ENCODE measurements at places on chromosomes 13 and 19.

DNA sequence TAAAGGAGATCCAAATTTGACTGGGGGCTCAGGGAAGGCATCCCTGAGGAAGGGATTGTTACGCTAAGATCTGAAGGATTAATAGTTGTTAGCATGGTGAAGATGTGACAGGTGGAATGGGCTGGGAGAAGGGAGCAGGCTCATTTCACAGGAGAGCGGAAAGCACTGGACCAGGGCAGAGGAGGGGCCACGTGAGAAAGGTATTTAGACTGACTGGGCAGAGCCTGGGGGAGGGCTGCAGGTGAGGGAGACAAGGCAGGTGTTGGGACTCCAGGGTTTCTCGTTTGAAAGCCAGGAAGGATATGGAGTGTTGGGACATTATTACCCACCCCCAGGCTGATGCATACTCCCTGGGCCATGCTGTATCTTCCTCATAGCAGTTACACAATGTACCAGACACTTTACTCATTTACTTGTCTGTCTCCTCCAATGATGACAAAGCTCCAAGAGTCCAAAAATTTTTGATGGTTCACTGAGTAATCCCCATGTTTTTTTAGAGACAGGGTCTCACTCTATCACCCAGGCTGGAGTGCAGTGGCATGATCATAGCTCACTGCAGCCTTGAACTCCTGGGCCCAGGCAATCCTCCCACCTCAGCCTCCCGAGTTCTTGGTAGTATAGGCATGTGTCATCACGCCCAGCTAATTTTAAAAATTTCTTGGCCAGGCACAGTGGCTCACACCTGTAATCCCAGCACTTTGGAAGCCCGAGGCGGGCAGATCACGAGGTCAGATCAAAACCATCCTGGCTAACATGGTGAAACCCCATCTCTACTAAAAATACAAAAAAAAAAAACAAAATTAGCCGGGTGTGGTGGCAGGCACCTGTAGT is 2.3 kb downstream of the TRAPPC6A start:
- H3K4me3 ChIP-seq: no peak overlapping the region
- H3K4me1 ChIP-seq: peaks cover 17% of the 10 kb centered on the region
- peak; percentile 61 for DNase-seq
- peak overlapping the region; percentile 89 for H3K27ac ChIP-seq
- H3K27me3 ChIP-seq: no peaks in the 10 kb centered on the region
- H3K36me3 ChIP-seq: peaks cover 4% of the 10 kb centered on the region

DNA sequence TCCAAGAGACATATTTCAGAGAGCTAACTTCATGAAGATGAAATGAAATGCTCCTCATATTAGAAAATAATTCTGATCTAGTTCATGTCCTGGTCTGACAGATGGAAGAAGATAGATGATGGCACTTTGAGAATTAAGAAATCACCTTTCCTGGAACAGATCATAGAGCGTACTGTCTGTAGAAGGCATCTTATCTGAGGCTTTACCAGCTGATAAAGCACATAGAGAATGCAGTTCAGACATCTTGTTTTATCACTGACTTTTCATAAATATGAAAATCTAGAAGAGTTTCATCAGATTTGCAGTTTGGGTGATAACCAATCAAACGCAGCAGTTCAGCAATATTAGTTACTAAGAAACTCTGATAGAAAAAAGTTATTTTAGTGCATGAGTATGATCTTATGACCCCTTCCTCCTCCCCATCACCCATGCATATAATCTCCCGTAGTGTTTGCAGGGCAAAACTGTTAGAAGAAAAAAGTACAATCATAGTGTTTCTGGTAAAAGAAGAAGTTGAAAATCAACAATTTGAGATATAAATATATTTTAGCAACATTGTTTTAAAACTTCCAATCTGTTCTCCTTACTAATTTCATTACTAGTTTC is 585.2 kb downstream of the PCDH9 start:
- no peaks in the 10 kb centered on the region for H3K4me1 ChIP-seq
- no peak for DNase-seq
- H3K27ac ChIP-seq: no peak overlapping the region

DNA sequence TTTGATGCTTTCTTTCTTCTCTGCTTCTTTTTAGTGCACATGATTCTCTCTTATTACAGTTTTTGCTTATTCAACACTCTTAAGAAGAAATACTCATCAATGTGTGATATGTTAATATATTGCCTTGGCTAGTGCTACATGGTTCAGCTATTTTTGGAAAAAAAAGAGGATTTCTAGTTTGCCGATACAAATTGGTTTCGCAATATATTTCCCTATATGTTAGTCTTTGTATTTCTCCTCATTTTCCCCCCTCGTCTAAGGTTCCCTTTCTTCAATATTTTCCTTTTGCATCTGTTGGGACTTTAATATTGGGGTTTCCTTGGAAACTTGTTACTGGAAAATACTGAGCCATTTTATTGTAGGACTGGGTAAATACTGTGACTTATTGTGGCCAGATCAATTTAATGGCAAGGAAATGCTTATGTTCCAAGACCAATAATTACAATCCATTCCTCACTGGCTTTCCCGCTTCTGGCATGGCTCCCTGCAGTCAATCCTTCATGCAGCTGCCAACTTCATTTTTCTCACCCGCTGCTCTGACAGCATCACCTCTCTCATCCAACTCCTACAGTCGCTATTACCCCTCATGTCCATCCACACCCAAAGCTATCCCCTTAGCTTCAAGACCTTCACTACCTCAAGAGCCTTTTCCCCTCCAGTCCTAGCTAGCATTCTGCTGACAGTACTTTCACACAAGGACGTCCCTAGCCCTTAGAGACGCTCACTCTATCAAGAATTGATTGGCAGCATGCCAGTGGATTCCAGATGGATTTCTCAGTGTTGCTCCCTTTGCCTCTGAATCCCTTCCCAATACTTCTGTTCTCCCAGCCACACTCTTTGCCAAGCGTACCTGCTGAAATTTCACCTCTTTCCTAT is 280.1 kb upstream of the TMTC4 start:
- peak; percentile 42 for DNase-seq
- H3K27ac ChIP-seq: no peak overlapping the region
- no peaks in the 10 kb centered on the region for H3K27me3 ChIP-seq
- no peaks in the 10 kb centered on the region for H3K36me3 ChIP-seq
- H3K4me1 ChIP-seq: no peaks in the 10 kb centered on the region
- no peak overlapping the region for H3K4me3 ChIP-seq

DNA sequence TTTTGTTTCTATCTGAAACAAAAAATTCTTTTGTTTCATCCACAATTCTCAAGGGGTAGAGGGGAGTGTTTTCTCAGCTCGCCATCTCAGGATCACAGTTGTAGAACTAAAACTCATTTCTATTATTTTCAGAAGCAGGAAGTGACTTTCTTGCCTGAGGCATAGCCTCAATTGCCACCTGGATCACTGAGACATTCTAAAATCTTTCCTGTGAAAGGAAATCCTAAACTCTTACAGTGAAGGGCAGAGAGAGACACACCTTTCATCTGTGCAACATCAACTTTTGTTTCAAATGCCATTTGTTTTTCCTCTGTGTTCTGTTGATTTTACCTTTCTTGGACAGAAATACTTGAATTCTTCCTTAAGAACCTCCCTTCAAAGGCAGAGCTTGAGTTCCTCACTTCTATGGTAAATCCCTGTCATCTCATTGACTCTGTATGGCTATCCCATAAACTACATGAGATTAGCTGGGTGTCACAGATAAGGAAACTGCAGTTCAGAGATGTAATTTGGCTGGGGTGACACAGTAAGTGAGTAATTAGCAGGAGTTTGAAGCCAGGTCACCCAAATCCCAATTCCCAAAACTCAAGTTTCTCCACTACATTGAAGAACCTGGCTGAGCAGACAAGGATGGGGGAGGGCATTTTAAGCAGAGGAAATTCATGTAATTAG is 224.4 kb upstream of the HTR2A start:
- DNase-seq: no peak
- H3K27me3 ChIP-seq: no peaks in the 10 kb centered on the region
- peaks cover 8% of the 10 kb centered on the region for H3K4me1 ChIP-seq
- no peak overlapping the region for H3K4me3 ChIP-seq
- no peaks in the 10 kb centered on the region for H3K36me3 ChIP-seq

DNA sequence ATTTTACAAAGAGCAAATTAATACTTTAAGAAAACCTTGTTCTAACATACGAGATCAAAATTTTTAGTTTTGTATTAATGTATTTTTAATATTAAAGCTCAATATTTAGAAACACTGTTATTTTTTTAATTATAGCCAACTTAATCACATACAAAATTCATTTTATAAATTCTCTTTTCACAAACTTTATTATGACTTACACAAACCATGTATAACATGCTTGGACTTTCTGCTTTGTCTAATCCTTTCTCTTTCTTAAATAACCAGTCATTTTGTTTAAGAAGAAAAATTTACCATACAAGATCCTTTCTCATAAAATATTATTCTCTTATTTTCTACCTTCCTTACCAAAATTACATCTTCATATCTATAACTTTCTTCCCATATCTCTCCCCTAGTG is 62.2 kb downstream of the CYSLTR2 start:
- no peak for DNase-seq
- H3K27me3 ChIP-seq: no peaks in the 10 kb centered on the region
- H3K4me1 ChIP-seq: no peaks in the 10 kb centered on the region
- H3K4me3 ChIP-seq: no peak overlapping the region
- H3K36me3 ChIP-seq: no peaks in the 10 kb centered on the region

DNA sequence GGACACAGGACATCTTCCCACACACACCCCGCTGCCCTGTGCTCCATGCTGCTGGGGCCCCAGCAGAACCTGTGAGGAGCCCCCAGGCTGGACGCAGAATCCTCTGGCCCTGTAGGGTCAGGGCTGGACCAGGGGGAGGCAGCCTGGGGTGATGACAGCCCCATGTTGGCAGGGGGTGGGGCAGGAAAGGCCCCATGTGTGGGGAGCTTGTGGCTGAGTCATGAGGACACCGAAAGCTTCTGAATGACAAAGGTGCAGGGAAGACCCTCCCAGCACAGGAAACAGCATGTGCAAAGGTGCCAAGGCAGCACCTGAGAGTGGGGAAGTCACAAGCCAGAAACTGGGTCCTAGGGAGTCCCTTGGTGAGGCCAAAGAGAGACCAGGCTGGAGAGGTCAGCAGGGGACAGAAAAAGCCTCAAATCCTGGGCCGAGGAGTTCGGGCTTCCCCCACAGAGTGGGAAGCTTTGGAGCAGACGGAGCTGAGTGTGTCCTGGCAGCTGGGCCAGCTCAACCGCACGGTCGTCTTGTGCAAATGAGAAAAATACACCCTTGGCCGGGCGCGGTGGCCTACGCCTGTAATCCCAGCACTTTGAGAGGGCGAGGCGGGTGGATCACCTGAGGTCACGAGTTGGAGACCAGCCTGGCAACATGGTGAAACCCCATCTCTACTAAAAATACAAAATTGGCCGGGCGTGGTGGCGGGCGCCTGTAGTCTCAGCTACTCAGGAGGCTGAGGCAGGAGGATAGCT is 17.5 kb downstream of the ATP8B3 start:
- H3K36me3 ChIP-seq: peaks cover 4% of the 10 kb centered on the region
- no peak for DNase-seq
- H3K27me3 ChIP-seq: no peaks in the 10 kb centered on the region
- peaks cover 14% of the 10 kb centered on the region for H3K4me1 ChIP-seq
- H3K27ac ChIP-seq: no peak overlapping the region

- no peak overlapping the region for H3K4me3 ChIP-seq
- H3K36me3 ChIP-seq: no peaks in the 10 kb centered on the region
- no peak overlapping the region for H3K27ac ChIP-seq
- no peaks in the 10 kb centered on the region for H3K4me1 ChIP-seq
- no peak for DNase-seq
These were observed 130.0 kb downstream of the MAB21L1 start for GRCh38 chr13:35346494-35346893.

- H3K36me3 ChIP-seq: peaks cover 26% of the 10 kb centered on the region
- no peak for DNase-seq
- peak overlapping the region; percentile 89 for H3K4me3 ChIP-seq
- no peaks in the 10 kb centered on the region for H3K27me3 ChIP-seq
These were observed 587 bp upstream of the ZNF383 start for GRCh38 chr19:37217480-37217774.
